ENCODE measurements at places on chromosomes 13 and 19. TPM values are rescaled to one million over a fixed set of nuclear protein-coding genes. Genes with fewer than 3 reads are reported as not detected.

TMEM150B gene
- total RNA-seq, result not detected

DNA sequence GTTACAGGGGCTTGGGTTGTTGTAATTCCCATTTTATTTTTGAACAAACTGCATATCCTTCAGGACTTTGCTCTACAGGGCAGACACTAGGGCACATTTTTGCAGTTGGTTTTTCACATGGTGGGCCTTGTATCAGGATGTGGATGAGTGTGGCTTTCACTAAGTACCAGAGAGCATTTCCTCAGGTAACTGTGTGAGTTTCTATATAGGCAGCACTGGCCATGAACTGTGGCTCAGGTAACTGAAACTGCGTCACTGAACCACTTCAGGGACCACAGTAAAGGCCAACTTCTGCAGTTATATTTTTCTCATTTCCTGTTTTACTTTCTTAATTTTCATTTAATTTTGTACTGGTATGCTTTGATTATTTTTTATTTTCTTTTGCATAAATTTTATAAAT, 166.5 kb downstream of the ZNF486 start:
- H3K27ac ChIP-seq, result no peak overlapping the region
- no peak for DNase-seq
- H3K4me3 ChIP-seq, result no peak overlapping the region
- no peaks in the 10 kb centered on the region for H3K36me3 ChIP-seq
- no peaks in the 10 kb centered on the region for H3K27me3 ChIP-seq

- no peak overlapping the region for H3K27ac ChIP-seq
- no peak overlapping the region for H3K4me3 ChIP-seq
- H3K36me3 ChIP-seq, result no peaks in the 10 kb centered on the region
- no peaks in the 10 kb centered on the region for H3K27me3 ChIP-seq
- no peaks in the 10 kb centered on the region for H3K4me1 ChIP-seq
These were observed 65.5 kb upstream of the SIAH3 start for GRCh38 chr13:45917019-45917418.

CALR3 gene
- not detected for total RNA-seq

DNA sequence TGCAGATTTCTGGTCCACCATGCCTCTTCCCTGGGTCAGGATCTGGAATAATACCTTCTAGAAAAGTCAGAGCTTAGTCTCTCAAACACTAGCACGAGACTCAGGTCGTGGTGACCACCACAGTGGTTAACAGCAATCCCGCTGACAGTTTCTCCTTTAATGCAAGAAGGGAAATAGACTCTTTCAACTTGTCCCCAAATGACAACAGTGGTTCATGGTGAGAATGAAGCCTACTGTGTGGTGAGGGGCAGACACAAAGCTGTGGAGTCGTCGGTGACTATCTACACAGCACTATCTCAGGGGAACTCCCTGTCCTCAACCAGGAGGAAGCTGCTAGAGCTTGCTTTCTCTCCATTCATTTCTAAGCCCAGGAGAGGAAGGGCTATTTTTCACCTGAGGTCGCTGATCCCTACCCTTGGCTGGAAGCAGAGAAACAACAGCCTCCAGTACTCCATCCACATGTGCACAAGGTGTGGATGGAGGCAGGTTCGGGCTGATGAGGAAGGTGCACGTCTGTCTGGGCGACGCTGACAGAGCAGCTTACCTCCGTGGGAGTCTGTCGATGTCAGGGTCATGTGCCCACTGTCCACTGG, 72.4 kb downstream of the STK24 start:
- no peak overlapping the region for H3K4me3 ChIP-seq
- peak; percentile 67 for DNase-seq
- H3K36me3 ChIP-seq, result peaks cover 21% of the 10 kb centered on the region
- H3K27ac ChIP-seq, result peak overlapping the region; percentile 5

DNA sequence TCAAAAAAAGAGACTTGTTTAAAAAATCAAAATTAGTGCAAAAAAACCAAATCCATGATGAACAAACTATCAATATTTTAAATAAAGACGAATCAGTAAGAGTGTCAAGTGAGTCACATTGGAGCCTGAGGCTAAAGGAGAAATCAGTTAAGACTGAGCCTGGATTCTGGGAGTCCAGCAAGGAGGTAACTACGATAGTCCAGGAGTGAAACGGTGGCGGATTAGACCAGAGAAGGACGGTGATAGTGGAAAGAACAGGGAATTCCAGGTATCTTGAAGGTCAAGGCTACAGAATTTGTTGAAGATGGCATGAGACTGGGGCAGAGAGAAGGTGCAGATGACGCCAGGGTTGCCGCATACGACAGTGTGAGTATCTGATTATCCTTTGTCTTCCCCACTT, 7.0 kb upstream of the NPAS1 start:
- H3K4me1 ChIP-seq, result peaks cover 10% of the 10 kb centered on the region
- H3K36me3 ChIP-seq, result no peaks in the 10 kb centered on the region
- H3K27me3 ChIP-seq, result peaks cover 4% of the 10 kb centered on the region
- H3K27ac ChIP-seq, result no peak overlapping the region
- no peak overlapping the region for H3K4me3 ChIP-seq
- no peak for DNase-seq

Measured in activated CD4-positive, alpha-beta memory T cell treated with anti-CD3 and anti-CD28 coated beads for 36 hours (primary cell).